ENCODE measurements at places on chromosomes 6 and 20. TPM values are rescaled to one million over a fixed set of nuclear protein-coding genes. Genes with fewer than 3 reads are reported as not detected.
A peak's percentile ranks its signal among the peaks of the same experiment; 100 is the strongest.

C20orf144 gene
- not detected for total RNA-seq

SLC17A9 gene
- 4.8 TPM for total RNA-seq

AGER gene
- total RNA-seq, result 5.3 TPM

GRCh38 chr6:6724539-6725467, 136.3 kb downstream of the LY86 start:
- peak; percentile 76 for DNase-seq
